Vein endothelial cell (primary cell): ENCODE measurements at places on chromosomes 12 and 14. TPM values are rescaled to one million over a fixed set of nuclear protein-coding genes. Genes with fewer than 3 reads are reported as not detected.

The ALDH1L2 gene
- 0.65 and 1.4 TPM in 2 replicates for total RNA-seq

The ARHGEF40 gene
- total RNA-seq = 2.9 and 4.6 TPM in 2 replicates

The HVCN1 gene
- total RNA-seq = 1.6 and 2.9 TPM in 2 replicates

The SMAGP gene
- 13.4 and 18.6 TPM in 2 replicates for total RNA-seq

The MYH6 gene
- total RNA-seq = not detected in 2 replicates

The SYCP3 gene
- total RNA-seq = 0.33 and 0.67 TPM in 2 replicates

The IFNG-AS1 gene
- not detected in 2 replicates for total RNA-seq

The CIDEB gene
- total RNA-seq = 1.6 and 3.0 TPM in 2 replicates

The OLR1 gene
- total RNA-seq = not detected in 2 replicates

The SDS gene
- total RNA-seq = not detected in 2 replicates

The VWF gene
- total RNA-seq = 1,356 and 2,070 TPM in 2 replicates

The AGAP2 gene
- total RNA-seq = 0.29 and 0.33 TPM in 2 replicates

The KRT2 gene
- total RNA-seq = not detected in 2 replicates

The ACVRL1 gene
- 417 and 629 TPM in 2 replicates for total RNA-seq

The SERPINA12 gene
- not detected in 2 replicates for total RNA-seq

The RDH11 gene
- 73.8 and 94.1 TPM in 2 replicates for total RNA-seq

The MMP19 gene
- 0.65 and 0.86 TPM in 2 replicates for total RNA-seq

The GLT1D1 gene
- not detected in 2 replicates for total RNA-seq

The TEX52 gene
- not detected in 2 replicates for total RNA-seq

The MNAT1 gene
- 58.8 and 77.4 TPM in 2 replicates for total RNA-seq

The HOXC6 gene
- total RNA-seq = not detected in 2 replicates

The ETFRF1 gene
- total RNA-seq = 12.2 and 20.6 TPM in 2 replicates

The GNG2 gene
- total RNA-seq = 8.2 and 18.2 TPM in 2 replicates

The L3HYPDH gene
- total RNA-seq = 36.3 and 36.9 TPM in 2 replicates

The OTOGL gene
- 0.98 and 1.5 TPM in 2 replicates for total RNA-seq

The CLEC1B gene
- total RNA-seq = not detected in 2 replicates

The POTEM gene
- not detected in 2 replicates for total RNA-seq

The APOF gene
- not detected in 2 replicates for total RNA-seq

The ANO2 gene
- 45.6 and 58.5 TPM in 2 replicates for total RNA-seq

The CRIP1 gene
- total RNA-seq = 1.1 and 2.0 TPM in 2 replicates

The PTHLH gene
- 0.33 and 0.86 TPM in 2 replicates for total RNA-seq

The PPM1H gene
- 2.3 and 4.3 TPM in 2 replicates for total RNA-seq
